ENCODE measurements at places on chromosomes 13 and 19.

DNA sequence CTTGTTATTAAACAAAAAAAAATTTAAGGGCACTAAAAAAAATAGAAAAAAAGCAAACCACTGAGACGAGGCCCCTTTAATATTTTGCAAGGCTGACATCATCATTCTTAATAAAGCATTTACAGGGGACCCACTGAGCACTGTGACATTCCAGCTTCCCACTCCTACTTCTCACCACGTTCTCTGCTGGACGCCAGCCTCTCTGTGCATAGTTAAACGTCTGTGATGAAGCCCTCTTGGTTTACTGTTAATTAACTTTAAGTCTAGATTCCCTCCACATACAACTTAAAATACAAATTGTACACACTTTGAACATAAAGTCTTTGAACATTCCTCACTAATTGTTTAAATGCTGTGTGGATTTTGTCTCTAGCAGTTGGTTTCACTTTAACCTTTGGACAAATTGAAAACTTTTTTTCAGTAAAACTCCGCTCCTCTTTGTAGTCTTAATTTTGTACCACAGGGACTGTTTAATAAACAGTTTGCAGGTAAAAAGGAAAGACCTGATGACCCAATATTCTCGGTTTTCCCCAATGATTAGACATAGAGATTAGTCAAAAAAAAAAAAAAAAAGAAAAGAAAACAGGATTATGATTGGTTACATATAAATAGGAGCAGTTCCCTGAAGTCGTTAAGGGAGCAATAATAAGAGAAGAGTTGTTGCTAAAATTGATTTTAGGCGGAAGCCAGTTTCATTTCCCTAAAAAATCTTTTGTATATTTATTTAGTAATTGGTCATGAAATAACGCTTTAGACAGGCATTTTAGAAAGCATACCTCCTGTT is 219.8 kb downstream of the MZT1 start:
- no peak for DNase-seq

DNA sequence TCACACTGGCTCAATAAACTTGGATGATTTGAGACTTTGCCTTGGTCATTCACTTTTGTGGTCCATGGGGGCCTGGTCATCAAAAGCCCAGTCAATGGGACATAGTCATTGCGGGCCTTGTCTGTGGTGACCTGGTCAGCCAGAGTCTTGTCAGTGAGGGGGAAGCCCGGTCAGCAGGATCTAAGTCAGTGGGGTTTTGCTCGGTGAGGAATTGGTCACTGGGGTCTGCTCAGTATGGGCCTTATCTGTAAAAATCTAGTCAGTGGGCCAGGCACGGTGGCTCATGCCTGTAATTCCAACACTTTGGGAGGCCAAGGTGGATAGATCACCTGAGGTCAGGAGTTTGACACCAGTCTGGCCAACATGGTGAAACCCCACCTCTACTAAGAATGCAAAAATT is 63.7 kb upstream of the TPM4 start:
- no peak for DNase-seq

DNA sequence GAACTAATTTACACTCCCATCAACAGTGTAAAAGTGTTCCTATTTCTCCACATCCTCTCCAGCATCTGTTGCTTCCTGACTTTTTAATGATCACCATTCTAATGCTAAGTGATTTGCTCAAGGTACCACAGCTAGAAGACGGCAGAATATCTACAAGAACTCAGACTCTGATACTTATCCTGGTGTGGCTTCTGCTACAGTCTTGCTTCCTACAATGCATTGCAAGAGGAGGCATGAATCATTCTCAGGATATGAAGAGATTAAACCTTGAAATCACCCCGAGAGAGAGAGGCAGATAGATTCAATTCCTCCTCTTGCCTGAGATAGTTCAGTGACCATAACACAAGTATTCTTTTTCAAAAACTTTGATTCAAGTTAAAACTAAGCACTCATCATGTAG is 306.4 kb downstream of the TBC1D4 start:
- no peak for DNase-seq

DNA sequence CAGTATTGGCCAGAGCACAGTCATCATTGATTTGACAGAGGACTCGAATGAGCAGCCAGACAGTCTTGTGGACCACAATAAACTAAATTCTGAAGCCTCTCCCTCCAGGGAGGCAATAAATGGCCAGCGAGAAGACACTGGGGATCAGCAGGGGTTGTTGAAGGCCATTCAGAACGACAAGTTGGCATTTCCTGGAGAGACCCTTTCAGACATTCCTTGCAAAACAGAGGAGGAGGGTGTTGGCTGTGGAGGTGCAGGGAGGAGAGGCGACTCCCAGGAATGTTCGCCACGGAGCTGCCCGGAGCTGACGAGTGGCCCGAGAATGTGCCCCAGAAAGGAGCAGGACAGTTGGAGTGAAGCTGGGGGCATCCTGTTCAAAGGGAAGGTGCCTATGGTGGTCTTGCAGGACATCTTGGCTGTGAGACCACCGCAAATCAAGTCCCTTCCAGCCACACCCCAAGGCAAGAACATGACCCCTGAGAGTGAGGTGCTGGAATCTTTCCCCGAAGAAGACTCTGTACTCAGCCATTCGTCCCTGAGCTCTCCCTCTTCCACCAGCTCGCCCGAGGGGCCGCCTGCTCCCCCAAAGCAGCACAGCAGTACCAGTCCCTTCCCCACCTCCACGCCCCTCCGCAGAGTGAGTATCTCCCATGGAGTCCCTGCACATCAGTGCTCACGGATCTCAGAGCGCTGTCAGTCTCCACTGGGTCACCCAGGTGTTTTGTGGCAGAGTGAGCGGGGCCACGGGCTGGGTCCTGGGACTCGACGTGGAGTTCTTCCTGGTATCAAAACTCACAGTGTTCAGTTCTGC is 6.9 kb downstream of the CHAF1A start:
- DNase-seq, result no peak

DNA sequence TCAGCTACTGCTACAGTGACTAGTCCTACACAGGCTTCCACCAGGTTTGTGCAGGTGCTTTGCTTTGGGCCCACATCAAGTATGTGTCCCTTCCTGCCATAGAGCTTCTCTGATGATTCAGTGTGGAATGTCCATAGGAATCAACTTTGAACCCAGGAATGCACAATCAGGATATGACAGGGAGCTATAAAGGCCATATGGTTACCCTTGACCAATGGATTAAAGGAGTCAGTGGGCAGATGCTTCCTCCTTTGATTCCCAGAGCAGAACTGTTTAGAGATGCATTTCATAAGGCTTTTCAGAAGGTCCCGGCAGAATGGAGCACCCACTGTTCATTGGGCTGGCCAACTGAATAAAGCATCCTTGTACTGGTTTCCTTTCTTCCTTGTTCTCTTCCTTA is 145.2 kb upstream of the WASF3 start:
- no peak for DNase-seq

- no peak for DNase-seq
Observed at GRCh38 chr19:40417643-40417981, 4.4 kb upstream of the PRX start.

DNA sequence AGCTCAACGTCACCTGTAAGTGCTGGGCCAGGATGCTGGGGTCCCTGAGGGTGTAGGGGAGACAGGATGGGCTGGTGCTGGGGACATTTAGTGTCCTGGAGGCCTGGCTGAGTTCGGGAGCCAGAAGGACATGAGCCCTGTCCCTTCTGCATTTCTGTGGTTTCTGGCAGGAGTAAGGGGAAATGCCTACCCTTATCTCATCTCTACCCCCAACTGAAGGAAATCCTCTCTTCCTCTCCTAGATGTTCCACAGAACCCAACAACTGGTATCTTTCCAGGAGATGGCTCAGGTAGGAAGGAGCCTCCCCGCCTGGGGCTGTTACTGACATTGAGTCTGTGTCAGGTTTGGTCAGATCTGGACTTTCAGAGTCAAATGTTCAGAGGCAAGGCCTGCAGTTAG is 1.2 kb downstream of the CD33 start:
- no peak for DNase-seq

DNA sequence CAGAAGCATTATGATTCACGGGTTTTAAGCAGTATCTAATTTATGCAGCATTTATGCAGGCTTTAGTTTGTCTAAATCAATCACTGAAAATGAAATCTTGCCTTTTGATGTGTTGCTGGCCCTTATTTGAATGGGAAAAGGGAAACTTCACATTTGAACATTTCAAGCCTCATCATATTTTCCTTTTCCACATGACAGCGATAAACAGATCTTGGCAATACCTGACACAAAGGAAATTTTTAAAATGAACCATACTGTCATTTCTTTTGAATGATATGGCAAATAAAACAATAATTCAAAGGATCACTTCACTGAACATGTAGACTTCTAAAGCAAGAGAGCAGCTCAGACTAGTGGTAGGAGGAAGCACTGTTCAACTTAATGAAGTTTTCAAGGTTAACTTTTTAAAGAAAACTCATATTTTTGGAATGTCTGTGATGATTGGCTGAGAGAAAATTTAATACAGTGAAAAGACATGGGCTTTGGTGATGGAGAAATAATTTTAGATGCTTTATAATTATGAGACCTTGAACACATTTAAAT is 198.1 kb downstream of the OXGR1 start:
- DNase-seq, result no peak

DNA sequence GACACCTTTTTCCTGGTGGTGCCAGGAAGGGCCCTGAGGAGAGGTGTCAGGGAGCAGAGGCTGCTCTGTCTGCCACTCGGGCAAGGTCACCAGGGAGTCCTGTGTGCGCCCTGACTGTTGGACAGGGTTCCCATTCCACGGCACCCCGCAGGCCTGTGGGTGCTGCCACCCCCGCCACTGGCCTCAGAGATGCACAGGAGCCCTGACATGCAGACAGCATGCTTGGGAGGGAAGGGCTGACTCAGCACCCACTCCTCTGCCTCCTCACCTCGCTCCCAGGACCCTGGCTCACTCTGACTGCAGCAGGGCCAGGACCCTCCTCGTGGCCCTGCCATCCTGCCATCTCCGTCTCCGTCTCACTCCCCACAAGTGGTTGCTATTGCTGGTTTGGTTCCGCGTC is 25.3 kb downstream of the MAU2 start:
- DNase-seq, result no peak

GRCh38 chr13:82803341-82803740 is 1078.9 kb downstream of the SLITRK1 start:
- DNase-seq, result no peak

DNA sequence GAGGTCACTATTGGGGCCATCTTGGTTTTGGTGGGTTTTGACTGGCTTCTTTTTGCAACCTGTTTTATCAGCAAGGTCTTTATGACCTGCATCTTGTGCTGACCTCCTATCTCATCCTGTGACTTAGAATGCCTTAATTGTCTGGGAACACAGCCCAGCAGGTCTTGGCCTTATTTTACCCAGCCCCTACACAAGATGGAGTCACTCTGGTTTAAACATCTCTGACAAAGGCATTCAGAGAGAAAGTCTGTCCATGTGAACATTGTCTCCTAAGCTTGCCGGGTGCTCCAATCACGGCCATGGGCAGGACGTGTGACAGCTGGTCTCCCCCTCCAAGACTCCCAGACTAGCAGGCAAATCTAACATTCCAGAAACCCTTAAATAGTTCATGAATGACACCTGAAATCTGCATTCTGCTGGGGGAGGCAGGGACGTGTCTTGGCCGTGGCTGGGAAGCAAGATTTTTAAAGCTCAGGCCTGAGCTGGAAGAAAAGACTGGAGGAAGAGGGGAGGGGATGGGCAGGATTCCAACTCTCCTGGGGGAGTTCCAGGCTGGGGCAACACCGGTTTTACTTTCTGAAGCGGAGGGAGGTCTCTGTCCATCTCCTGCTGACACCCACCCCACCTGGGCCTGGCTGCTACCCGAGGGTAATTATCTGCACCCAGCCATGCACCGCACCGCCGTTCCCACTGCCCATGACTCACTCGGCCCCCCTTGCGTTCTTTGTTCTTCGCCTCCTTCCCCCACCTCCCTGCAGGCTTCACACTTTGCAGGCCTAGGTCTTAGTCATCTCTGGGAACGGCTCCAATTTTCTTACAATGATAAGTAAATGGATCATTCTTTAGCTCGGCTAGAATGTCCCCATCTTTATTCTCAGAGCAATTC is 11.6 kb upstream of the OR1M1 start:
- DNase-seq, result no peak

DNA sequence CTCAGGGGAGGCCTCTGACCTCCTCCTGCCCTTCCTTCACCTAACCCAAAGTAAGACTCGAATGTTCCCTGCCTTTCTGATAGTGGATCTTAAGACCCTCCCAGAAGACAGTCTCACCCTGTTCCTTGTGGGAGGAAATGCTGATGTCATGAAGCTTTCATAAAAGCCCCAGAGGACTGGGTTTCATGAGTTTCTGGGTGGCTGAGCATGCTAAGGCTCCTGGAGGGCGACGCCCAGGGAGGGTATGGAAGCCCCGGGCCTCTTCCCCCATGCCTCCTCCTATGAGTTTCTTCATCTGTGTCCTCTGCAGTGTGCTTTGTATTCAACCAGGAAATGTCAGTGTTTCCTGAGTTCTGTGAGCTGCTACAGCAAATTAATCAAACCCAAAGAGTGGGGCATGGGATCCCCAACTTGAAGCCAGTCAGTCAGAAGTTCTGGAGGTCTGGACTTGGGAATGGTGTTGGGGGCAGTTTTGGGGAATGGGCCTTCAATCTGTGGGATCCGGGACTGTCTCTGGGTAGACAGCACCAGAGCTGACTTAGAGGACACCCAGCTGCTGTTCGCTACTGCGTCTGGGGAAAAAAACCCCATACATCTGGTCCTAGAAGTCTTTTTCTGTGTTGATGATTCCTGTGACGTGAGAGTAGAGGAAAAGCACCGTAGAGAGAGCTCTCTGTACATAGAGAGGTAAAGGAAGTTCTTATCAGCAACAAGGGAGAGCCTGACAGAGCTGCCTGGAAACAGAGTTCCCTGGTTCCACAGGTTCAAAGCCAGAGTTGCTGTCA is 2.0 kb upstream of the LILRB2 start:
- no peak for DNase-seq

- DNase-seq, result no peak
Observed at GRCh38 chr19:11377237-11377636, 2.8 kb downstream of the SWSAP1 start.

DNA sequence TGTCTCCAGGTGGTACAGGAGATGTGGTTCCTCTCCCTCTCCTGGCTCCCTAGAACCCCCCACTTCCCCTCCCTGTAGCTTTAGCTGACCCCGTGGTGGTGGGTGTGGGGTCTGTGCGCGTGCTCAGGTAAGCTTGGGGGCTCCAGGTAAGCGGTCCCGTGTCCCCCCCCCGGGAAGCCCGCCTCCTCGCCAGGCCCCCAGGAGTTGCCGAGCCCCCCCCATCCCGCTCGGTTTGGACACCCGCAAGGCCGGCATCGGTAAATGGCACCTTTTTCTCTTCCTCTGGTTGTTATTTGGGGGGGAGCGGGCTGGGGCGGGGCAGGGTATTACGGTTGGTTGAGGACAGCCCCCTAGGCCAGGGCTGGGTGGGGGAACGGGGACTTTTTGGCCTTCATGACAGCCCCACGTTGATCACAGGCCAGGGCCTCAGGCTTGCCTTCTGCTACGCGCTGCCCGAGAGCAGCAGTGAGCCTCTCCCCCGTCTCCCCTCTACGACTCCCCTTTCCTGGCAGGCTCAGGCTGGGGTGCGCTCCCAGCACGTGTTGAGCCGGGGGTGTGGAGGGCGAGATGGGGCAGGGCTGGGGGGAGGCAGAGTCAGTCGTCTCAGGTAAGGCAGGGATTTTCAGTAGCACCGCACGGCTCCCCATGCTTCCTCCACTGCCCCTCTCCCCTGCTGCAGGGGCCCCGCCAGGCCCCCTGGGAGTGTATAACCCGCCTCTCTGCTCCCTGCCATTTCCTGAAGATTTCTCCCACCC is 10.7 kb upstream of the LIN7B start:
- DNase-seq, result no peak

Measured in stimulated activated naive CD4-positive, alpha-beta T cell (primary cell).